ENCODE measurements at places on chromosomes 3 and 15. TPM values are rescaled to one million over a fixed set of nuclear protein-coding genes. Genes with fewer than 3 reads are reported as not detected.

GPR62 gene
- total RNA-seq, result not detected

KCNH8 gene
- not detected for total RNA-seq

GCSAM gene
- 0.08 TPM for total RNA-seq

GMPS gene
- total RNA-seq, result 137 TPM

LSM3 gene
- total RNA-seq, result 11.9 TPM

ATP8B4 gene
- not detected for total RNA-seq

C3orf22 gene
- not detected for total RNA-seq

CCPG1 gene
- 27.6 TPM for total RNA-seq

EOGT gene
- 29.1 TPM for total RNA-seq

TMEM87A gene
- 49.6 TPM for total RNA-seq

SLC12A1 gene
- total RNA-seq, result not detected

SAMD7 gene
- not detected for total RNA-seq

ACTRT3 gene
- total RNA-seq, result 1.7 TPM

FAM3D gene
- not detected for total RNA-seq

TUSC7 gene
- not detected for total RNA-seq

NRG4 gene
- total RNA-seq, result 0.39 TPM

MYD88 gene
- 32.7 TPM for total RNA-seq

MUSTN1 gene
- total RNA-seq, result 0.49 TPM

PPP1R14D gene
- 0.64 TPM for total RNA-seq

TPRA1 gene
- 42.6 TPM for total RNA-seq

ROPN1 gene
- not detected for total RNA-seq

ADAMTSL3 gene
- total RNA-seq, result not detected

DPH3 gene
- 16.5 TPM for total RNA-seq

ASB14 gene
- total RNA-seq, result not detected

KNG1 gene
- 0.23 TPM for total RNA-seq

ANKUB1 gene
- not detected for total RNA-seq

CHAC1 gene
- 15.5 TPM for total RNA-seq

RASGRP1 gene
- total RNA-seq, result 0.51 TPM

ECE2 gene
- not detected for total RNA-seq

GNAT1 gene
- not detected for total RNA-seq

C15orf62 gene
- total RNA-seq, result 0.33 TPM

NOP10 gene
- total RNA-seq, result 306 TPM

DOCK3 gene
- 0.21 TPM for total RNA-seq

ITGA11 gene
- total RNA-seq, result 0.28 TPM

UBL7 gene
- total RNA-seq, result 68.5 TPM

TXNRD3 gene
- total RNA-seq, result 17.2 TPM

SMCO1 gene
- total RNA-seq, result not detected

PLSCR2 gene
- 0.54 TPM for total RNA-seq

NEIL1 gene
- total RNA-seq, result 3.4 TPM

TSPAN3 gene
- total RNA-seq, result 130 TPM

SEMA3B gene
- 1.4 TPM for total RNA-seq

EHHADH gene
- total RNA-seq, result 7.8 TPM

MYRIP gene
- total RNA-seq, result 0.59 TPM

IMPG2 gene
- 0.10 TPM for total RNA-seq

Measured in Panc1 (cell line).